ENCODE measurements at places on chromosomes 1 and 21. TPM values are rescaled to one million over a fixed set of nuclear protein-coding genes. Genes with fewer than 3 reads are reported as not detected.

DNA sequence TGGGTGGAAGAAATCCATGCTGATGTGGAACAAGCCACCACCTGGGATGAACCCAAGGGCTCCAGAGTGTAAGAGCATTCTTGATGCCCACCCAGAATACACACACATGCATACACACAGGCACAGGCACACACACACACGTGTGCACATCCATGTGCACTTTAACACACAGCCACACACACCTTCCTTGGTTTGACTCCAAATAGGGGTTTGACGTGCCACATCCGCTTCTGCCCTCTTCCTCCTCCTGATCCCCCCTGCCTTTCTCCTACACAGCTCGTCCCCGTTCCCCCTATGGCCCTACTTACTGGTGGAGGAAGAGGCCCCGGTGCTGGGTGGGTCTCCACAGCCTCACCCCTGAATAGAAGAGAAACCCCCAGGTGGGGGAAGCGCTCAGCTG is 16.0 kb downstream of the SPATA21 start:
- no peaks in the 10 kb centered on the region for H3K27me3 ChIP-seq
- no peak overlapping the region for H3K27ac ChIP-seq
- no peak overlapping the region for H3K4me3 ChIP-seq

VSIG8 gene
- not detected for total RNA-seq

DNA sequence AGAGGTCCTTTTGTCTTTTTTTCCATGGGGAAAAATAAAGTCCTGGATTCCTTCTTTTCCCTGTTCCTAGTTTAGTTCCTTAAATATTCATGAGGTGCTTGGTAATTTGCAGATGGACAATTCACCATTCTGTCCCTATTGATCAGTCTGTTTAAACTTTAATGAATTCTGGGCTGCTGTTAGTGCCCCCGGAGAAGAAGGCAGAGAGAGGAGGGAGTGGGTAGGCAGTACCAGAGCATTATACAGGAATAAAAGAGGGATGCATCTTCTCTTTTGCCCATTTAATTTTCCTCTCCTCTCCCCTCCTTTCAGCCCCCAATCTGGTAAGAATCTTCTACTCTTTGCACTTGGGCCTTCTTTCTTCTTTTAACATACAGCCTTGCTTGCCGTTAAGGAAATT is 25.9 kb downstream of the FGGY start:
- H3K27ac ChIP-seq: no peak overlapping the region
- no peak for DNase-seq
- H3K4me1 ChIP-seq: no peaks in the 10 kb centered on the region
- H3K36me3 ChIP-seq: no peaks in the 10 kb centered on the region
- no peak overlapping the region for H3K4me3 ChIP-seq
- H3K27me3 ChIP-seq: no peaks in the 10 kb centered on the region

GRCh38 chr1:53708687-53709086 is 30.3 kb downstream of the GLIS1 start:
- no peaks in the 10 kb centered on the region for H3K36me3 ChIP-seq
- no peak overlapping the region for H3K4me3 ChIP-seq
- no peaks in the 10 kb centered on the region for H3K27me3 ChIP-seq
- H3K27ac ChIP-seq: no peak overlapping the region
